ENCODE measurements at places on chromosomes 11 and 22.

GRCh38 chr11:11580012-11580411 is 41.8 kb downstream of the GALNT18 start:
- DNase-seq, result no peak

GRCh38 chr11:128803011-128803410 is 64.1 kb downstream of the KCNJ1 start:
- DNase-seq, result no peak

DNA sequence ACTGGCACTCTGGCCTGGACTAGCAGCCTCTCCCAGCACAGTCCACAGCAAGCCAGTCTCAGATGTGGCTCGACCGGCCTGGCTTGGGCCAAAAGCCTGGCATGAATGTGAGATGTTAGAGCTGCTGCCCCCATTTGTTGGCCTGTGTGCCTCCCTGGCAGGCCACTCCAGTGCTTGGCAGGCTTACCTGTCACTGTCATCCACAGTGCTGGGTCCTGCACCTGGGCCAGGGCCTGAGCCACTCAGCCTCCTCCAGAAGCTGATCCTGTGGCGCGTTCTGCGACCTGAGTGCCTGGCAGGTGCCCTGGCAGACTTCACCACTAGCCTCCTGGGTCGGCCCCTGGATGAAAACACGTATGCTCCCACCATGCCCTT is 36.1 kb downstream of the RRP8 start:
- DNase-seq, result no peak

- peak; percentile 19 for DNase-seq
Measured at GRCh38 chr11:112085822-112086421, 634 bp downstream of the TIMM8B start.

- DNase-seq, result no peak
Measured at GRCh38 chr11:70881948-70882715, 370.2 kb downstream of the SHANK2 start.

DNA sequence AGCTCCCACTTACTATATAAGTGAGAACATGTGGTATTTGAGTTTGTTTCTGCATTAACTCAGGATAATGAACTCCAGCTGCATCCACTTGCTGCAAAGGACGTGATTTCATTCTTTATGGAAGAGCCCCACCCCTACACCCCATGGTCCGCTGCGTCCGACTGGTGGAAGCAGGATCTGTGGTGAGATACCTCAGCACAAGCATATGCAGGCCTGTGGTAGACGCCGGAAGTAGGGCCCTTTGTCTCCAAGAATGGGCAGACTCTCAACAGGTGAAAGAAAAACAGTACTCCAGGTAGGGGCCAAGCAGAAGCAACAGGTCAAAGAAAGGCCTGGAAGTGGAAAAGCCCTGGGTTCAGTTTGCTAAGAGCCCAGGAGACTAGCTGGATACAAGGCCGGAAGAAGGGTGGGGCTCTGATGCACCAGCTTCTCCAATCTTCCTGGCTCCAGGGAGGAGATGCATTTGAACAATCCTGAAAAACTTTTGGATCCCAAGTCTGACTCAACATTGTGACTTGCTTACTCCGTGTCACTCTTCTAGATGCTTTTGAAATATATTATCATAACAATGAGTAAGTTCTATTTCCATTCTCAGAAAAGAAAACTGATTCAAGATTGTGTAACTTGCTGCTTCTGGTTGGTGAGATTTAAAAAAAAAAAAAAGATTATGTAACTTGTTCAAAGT is 30.4 kb downstream of the NEAT1 start:
- no peak for DNase-seq

DNA sequence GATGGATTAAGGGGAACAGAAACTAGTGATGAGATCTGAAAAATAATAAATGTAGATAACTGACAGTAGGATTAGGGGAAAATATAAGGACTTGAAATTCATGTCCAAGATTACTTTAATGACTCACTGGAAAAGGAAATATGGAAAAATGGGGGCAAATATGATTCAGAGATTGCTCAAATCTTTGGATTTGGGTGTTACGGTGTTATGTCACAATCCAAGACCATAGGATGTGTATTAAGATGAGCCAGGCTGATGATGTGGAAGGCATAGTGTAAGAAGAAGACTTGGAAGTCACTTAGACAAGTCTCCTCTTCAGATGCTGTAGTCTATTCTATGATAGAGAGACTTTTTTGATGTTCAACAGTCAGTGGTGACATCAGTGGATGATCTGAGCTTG is 323.7 kb downstream of the LUZP2 start:
- no peak for DNase-seq

DNA sequence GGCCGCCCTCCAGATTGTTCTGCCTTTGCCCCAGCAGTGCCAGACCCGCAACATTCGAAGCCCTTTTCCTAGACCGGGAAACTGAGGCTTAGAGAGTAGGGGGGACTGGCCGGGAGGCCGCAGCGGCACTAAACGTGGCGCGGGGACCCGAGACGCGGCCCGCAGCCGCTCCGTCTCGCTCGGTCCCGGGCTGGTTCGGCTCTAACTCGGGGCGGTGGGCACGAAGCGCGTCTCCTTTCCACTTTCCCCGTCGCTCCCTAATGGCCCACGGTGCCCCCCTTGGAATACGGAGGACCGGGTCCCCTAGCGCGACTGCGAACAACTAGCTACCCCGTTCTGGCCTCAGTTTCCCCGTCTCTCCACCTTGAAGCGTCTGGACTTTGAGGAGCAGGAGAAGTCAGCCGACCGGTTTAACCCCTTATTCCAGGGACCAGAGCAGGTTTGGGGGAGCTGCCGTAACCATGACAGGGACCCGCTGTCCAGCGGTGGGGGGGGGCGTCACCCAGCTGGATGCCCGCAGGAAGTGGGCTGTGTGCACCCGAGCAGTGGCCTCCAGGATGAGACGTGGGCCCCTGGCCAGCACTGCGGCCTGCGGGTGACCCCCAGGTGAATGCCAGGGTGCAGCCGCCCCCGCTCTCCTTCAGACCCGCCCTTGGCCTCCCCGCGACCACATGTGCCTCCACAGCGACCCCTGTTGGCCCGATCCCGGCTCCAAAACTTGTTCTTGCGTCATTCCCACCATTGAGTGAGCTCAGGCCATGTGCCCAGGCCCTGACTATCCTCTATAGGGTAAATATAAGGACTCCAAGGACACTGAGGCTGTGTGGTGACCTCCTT is 1.1 kb downstream of the CDC42EP1 start:
- DNase-seq, result peak; percentile 70

- no peak for DNase-seq
Measured at GRCh38 chr11:82960779-82961143, 59.2 kb downstream of the DDIAS start.

- DNase-seq, result no peak
Measured at GRCh38 chr11:120509346-120510053, 2.0 kb upstream of the GRIK4 start.

- DNase-seq, result no peak
Measured at GRCh38 chr11:19938866-19939265, 221.4 kb downstream of the DBX1 start.

GRCh38 chr11:130166457-130166784 is 6.8 kb downstream of the ST14 start:
- no peak for DNase-seq

GRCh38 chr11:119791047-119791446 is 62.0 kb upstream of the NECTIN1 start:
- no peak for DNase-seq

- no peak for DNase-seq
Measured at GRCh38 chr11:124928942-124929665, 6.7 kb downstream of the HEPACAM start.

DNA sequence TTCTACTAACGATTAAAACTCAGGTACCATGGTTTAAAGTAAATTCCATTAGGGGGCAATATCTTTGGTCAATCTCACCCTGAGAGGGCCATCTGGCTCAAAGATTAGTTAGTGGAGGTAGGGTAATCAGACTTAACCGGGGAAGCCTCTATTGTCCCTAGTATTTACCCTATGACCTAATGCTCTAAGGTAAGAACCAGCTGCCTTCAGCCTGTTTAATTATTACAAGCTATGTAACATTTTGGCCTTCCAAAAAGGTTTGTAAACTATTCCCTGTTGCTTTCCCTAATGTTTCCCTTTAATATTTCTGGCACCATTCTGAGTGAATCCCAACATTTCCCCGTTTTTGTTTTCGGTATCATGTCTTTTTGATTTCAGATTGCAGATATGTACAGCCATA is 15.1 kb upstream of the GLYATL1 start:
- DNase-seq, result no peak

GRCh38 chr11:2987881-2988861 is 4.0 kb downstream of the NAP1L4 start:
- DNase-seq, result no peak

GRCh38 chr11:19679952-19680828 is 32.4 kb upstream of the NAV2 start:
- DNase-seq, result no peak

DNA sequence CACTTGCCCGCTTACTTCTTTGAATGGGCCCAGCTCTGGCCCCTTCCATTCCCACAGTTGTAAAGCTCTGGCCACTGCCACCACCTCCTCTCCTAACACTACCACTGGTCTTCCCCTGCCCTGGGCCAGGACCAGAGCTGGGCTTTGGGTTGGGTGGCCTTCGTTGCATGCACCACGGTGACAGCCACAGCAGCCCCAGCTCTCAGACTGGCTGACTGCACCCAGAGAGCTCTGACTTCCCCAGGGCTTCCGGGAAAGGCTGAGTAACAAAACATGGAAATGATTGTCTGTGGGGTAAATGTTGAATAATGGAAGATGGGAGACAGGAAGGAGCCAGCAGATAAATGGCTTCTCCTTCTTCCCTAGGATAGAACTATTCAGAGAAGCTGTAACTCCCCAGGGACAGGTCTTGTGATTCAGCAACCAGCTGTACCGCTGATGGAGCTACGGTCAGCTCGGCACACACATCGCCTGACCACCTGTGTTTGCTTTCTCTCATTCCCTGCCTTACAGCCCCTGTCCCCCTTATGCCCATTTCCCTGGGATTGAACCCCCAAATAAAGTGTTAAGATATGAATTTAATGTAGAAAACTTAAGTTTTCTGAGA is 27.6 kb downstream of the SCN4B start:
- no peak for DNase-seq

- DNase-seq, result no peak
Measured at GRCh38 chr11:77270921-77271320, 30.6 kb downstream of the GDPD4 start.

DNA sequence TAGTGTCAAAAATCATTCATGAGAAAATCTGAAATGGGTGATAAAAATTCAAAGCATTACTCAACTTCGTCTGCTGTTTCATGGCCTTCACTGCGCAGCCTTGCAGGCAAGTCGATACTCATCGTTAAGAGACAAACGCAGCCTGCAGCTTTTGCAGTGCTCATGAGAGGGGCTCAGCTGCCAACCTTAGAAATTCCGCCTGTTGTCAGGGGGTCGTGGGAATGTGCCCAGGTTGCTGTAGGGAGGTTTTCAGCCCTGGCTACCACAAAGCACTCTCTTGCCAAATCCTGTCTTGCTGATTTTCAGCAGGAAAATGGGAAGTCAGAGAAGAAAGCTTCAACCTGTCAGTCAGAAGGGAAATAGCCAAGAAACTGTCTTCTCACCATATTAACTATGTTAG is 25.4 kb upstream of the GRAMD1B start:
- no peak for DNase-seq

- DNase-seq, result peak; percentile 61
Measured at GRCh38 chr22:19178657-19179496, at the start of gene SLC25A1. Gene SLC25A1, minus strand, starts transcription at chr22:19178736. Its CDS starts 63 bp downstream, at chr22:19178673.

DNA sequence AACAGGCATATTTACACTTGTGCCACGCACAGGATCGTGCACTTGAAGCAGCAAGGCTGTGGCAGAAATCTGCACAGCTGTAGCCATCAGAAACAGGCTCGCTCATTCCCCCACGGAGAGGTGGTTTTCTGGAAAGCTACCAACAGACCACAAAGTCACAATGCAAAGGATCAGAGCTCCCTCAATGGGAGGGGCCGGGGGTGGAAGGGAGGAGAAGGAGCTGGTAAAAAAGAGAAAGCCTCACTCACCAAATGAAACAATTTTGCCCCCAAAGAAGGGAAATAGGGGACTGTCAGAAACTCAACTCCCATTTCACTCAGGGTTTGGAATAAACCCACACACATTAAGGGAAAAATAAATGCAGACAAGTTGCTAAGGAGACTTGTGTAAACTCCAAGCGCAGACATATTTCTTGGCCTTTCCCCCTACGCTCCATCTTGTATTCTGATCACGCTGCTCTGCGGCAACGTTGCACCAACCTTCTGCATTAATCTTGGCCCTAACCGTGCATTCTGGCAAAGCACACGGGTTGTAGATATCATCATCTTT is 43.2 kb upstream of the BLID start:
- no peak for DNase-seq

DNA sequence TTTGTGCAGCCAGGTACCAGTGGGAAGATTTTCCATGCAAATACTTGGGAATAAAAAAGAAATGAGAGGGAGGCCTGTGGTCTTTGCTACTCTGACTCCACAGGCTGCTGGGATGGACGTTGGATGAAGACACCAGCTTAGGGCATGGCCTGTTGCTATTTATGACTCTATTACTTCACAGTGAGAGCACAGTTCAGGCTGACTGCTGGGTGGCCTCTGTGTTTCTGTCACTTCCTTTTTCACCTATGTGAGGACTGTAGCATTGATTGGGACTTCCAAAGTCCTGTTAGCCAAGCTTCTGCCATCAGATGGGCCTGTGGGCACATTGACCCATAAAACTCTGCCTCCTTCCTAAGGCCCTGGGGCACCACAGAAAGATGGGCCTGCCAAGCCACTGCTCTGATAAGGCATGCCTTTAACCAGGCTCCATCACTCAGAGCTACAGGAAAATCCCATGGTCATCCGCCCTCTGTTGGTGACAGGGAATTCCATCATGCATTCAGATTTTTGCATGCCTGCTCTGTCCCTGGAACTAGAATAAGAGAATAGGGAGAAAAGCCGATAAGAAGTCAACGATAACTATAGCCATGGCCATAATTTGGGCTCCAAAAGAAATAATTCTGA is 64.6 kb downstream of the KCNJ1 start:
- no peak for DNase-seq

DNA sequence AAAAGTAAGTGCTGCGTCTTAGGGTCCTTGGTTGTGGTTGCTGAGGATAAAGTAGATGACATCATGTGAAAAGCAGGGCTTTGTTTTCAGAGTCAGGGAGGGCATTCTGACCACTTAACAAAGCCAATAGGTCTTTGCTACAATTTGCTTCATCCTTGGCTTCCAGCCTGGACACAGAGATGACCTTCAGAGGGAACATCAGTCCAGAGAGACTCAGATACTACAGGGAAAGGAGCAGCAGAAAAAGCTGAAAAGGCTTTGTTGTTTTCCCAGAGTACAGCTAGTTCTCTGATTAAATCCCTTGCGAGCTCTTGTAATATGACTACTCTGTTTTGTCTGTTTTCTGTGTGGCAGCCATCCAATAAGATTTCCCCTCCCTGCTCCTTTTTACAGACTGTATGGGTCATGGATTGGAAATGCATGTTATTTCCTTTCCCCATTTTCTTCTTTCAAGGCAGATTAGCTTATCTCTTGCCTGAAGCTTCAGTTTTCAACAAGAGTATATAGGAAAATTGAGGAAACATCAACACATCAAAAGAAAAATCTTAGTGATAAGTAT is 31.9 kb downstream of the ATG13 start:
- DNase-seq, result no peak
